Progenitor cell of endocrine pancreas (in vitro differentiated cells): ENCODE measurements at places on chromosomes 16 and 17. TPM values are rescaled to one million over a fixed set of nuclear protein-coding genes. Genes with fewer than 3 reads are reported as not detected.

DNA sequence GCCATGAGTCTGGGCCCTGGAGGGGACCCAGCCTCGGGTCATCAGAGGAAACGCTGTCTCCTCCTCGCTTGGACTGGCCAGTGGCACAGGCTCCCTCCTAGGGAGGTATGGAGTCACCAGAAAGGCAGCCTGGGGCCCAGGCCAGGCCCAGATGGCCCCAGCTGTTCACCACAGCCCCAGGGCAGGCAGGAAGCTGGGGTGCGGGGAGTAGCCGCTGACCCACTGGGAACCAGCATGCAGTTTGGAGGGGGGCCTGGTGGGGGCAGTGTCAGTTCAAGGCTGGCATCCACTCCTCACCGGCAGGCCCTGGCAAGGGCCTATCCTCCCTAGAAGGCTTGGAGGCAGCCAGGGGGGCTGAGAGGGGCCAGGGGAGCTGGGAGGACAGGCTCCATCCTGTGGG, 48.8 kb downstream of the SDK2 start:
- H3K27me3 ChIP-seq, result peaks cover 20% of the 10 kb centered on the region
- peaks cover 4% of the 10 kb centered on the region for H3K4me1 ChIP-seq

KRT20 gene
- total RNA-seq, result not detected in 2 replicates

LHX1 gene
- 1.8 and 2.0 TPM in 2 replicates for total RNA-seq

- DNase-seq, result no peak
- peaks cover 51% of the 10 kb centered on the region for H3K4me1 ChIP-seq
- H3K27ac ChIP-seq, result no peak overlapping the region
- H3K4me3 ChIP-seq, result no peak overlapping the region
Measured at GRCh38 chr17:76261421-76262215, 3.5 kb upstream of the UBALD2 start.

DNA sequence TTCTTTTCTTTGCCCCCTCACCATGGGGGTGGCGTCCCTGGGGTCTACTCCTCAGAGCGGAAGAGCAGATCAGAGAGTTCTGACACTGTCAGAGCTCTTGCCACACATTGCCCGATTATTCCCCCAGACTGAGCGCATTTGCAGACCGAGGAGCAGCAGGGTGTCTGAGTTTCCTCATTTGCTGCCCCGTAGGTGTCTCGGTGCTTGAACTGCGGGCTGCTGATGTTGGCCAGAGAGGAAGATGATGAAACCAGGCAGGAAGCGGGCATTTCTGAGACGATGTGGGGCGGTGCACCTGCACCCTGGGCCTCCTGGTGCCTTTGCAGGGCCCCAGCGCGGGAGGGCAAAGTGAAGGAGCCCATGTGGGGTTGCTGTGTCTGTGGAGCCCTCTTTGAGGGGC, 55.2 kb downstream of the ARSG start:
- peaks cover 4% of the 10 kb centered on the region for H3K27me3 ChIP-seq
- no peak overlapping the region for H3K4me3 ChIP-seq
- H3K4me1 ChIP-seq, result no peaks in the 10 kb centered on the region
- H3K36me3 ChIP-seq, result no peaks in the 10 kb centered on the region
- no peak overlapping the region for H3K27ac ChIP-seq

GRCh38 chr17:75587675-75588595, at the start of gene MYO15B:
Gene MYO15B, plus strand, starts transcription at chr17:75587800. Its CDS starts 258 bp downstream, at chr17:75588058.
- peak within 1 kb of the TSS; percentile 72 for H3K4me3 ChIP-seq
- H3K4me1 ChIP-seq, result peaks cover 5% of the 10 kb centered on the region
- no peaks in the 10 kb centered on the region for H3K27me3 ChIP-seq

- peaks cover 10% of the 10 kb centered on the region for H3K4me1 ChIP-seq
- DNase-seq, result no peak
- peaks cover 2% of the 10 kb centered on the region for H3K36me3 ChIP-seq
- H3K27ac ChIP-seq, result no peak overlapping the region
- no peak overlapping the region for H3K4me3 ChIP-seq
Measured at GRCh38 chr17:65005858-65006257, 50.7 kb downstream of the GNA13 start.

UNC45B gene
- not detected in 2 replicates for total RNA-seq

HYDIN gene
- total RNA-seq, result 21.7 and 25.7 TPM in 2 replicates

GRCh38 chr16:23670137-23670776, 8.4 kb upstream of the PLK1 start:
- H3K36me3 ChIP-seq, result peaks cover 10% of the 10 kb centered on the region
- no peak for DNase-seq
- peaks cover 2% of the 10 kb centered on the region for H3K4me1 ChIP-seq
- H3K27me3 ChIP-seq, result no peaks in the 10 kb centered on the region

IRX6 gene
- total RNA-seq, result not detected in 2 replicates

GRCh38 chr17:71176331-71176730, 944.5 kb upstream of the SOX9 start:
- H3K27me3 ChIP-seq, result peaks cover 16% of the 10 kb centered on the region
- H3K36me3 ChIP-seq, result no peaks in the 10 kb centered on the region
- H3K27ac ChIP-seq, result no peak overlapping the region
- no peak for DNase-seq
- H3K4me3 ChIP-seq, result no peak overlapping the region

GRCh38 chr16:87790292-87791100, 24.7 kb upstream of the KLHDC4 start:
- DNase-seq, result no peak
- no peaks in the 10 kb centered on the region for H3K36me3 ChIP-seq
- H3K4me1 ChIP-seq, result peaks cover 4% of the 10 kb centered on the region
- H3K4me3 ChIP-seq, result no peak overlapping the region
- H3K27me3 ChIP-seq, result peaks cover 7% of the 10 kb centered on the region
- H3K27ac ChIP-seq, result no peak overlapping the region

- DNase-seq, result no peak
- H3K4me1 ChIP-seq, result no peaks in the 10 kb centered on the region
- H3K27me3 ChIP-seq, result peaks cover 24% of the 10 kb centered on the region
- no peaks in the 10 kb centered on the region for H3K36me3 ChIP-seq
- no peak overlapping the region for H3K27ac ChIP-seq
Measured at GRCh38 chr16:17520561-17520960, 49.8 kb upstream of the XYLT1 start.
